ENCODE measurements at places on chromosomes 13 and 19.
A peak's percentile ranks its signal among the peaks of the same experiment; 100 is the strongest.

DNA sequence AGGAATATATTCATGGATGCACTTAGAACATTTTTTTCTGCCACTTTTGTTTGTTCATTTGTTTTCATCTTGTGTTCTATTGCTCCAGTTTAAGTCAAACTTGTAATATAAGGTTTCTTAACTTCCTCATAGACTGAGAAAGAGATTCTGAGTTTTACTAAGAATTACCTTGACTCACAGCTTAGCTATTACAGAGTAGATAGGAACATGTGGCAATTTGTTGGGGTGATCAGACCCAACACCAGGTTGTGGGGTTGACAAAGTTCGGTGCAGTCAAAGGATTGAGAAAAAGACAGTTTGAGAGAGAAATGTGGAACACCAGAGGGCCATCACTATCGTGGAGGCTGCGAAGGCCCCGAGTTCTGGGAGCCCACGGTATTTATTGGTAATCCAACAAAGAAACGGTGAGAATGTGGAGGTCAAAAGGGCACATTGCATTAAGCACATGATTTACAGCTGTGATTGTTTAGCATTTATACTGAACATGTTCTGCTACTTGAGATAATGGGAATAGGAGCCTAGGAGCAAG, 2526.0 kb downstream of the PCDH9 start:
- no peak for DNase-seq

DNA sequence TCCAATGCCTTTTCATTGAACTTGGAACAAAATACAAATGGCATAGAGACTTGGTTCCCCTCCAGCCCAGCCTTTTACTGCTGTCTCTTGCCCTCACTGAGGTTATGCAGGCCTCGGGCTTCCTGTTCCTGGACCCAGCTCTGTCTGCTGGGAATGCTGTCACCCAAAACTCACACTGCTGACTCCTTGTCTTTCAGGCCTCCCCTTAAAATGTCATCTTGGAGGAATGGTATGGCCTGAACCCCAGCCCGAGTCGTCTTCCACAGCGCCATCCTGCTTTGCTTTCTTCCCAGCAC, 9.7 kb upstream of the ANKRD10 start:
- DNase-seq = no peak

DNA sequence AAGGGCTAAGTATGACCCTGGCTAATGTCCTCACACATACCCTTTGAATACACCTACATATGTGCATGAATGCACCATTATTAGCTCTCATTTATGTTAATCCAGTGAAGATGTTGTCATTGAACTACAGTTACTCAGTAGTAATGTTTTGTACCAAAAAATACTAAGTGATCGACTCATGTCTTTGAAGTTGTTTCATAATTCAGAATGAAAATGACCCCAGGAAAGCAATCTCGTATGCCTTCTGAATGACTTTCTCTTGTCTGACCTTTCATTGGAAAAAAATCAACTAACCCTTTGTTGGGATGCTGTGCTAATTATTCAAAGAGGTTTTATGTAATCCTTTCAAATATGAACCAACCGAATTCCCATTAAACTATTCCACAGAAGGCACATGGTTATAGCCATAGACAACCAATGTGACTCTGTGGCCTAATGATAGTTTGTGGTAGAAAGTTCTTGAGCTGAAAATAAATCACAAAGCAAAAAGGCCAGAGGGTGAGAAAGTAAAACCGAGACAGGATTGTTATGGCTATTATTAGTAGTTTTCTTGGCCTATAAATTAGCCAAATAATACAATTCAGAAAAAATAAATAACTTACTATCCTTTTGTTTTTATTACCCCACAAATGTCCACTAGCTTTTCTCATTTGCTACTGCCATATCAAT, 86.8 kb upstream of the STARD13 start:
- DNase-seq = no peak

GRCh38 chr19:1287354-1288225, 1.9 kb downstream of the EFNA2 start:
- no peak for DNase-seq

GRCh38 chr13:46232281-46232680, 20.6 kb downstream of the LRRC63 start:
- no peak for DNase-seq

GRCh38 chr19:58108546-58108817, 10.5 kb upstream of the ZSCAN18 start:
- no peak for DNase-seq

DNA sequence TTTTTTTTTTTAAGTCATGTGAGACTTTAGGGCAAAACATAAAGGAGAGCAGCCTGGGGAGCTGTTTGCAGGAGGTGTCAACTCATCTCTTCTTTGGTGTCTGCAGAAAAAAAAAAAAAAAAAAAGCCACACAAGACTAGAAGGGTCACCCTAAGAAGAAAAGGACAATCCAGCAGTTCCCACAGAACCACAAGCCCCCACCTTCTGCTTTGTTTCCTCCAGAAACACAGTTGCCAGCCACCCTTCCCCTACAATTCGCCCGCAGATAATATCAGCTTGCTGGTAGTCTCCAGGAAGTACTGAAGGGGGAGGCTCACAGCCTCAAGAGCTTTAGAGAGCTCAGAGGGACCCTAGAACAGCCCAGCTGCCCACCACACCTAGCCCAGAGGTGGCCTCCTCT, 22.3 kb upstream of the ZBTB7A start:
- no peak for DNase-seq

- no peak for DNase-seq
These were observed 106.5 kb upstream of the OXGR1 start for GRCh38 chr13:97100821-97101220.

GRCh38 chr13:87923753-87924152, 252.6 kb downstream of the SLITRK5 start:
- no peak for DNase-seq

DNA sequence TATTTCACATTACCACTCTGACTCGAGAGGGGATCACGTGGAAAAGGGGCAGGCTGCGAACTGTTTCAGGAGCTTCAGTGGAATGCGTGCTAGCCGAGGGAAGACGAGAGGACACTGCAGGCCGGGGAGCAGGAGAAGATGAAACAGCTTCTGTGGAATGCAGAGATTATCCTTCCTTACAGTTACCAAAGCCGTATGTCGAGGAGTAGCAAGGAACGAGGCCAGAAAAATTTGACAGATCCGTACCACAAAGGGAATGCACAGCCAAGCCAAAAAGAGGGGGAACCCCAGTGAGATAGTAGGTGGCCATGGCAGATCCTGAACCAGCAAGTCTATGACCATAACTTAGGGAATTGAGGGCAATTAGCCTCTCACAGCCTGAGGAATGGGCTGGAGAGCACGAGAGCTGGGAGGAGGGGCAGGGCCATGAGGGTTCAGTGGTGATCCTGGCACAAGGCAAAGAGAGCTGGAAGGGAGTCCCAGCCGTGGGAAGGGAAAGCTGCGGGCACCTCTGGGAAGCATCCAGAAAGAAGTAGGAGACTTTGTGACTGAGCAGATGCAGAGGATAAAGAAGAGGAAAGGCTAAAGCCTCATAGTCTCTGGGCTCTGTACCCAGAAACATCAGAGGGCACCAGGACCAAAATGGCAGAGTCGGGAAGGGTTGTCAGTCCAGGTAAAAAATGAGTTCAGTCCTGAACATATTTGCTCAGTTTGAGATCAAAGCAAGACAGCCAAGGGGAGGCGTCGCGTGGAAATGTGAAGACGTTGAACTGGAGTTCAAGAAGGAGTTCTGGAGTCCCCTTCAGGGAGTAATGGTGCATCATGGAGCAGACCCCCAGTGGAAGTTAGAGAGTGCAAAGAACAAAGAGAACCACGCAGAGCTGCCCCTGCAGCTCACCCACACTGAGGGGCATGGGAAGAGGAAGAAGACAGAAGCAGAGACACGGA, 5.1 kb downstream of the COL4A1 start:
- DNase-seq = no peak

- no peak for DNase-seq
These were observed 24.2 kb downstream of the SH3GL1 start for GRCh38 chr19:4376028-4376670.

- DNase-seq = peak; percentile 20
These were observed 87.4 kb upstream of the UBL3 start for GRCh38 chr13:29937841-29938240.

GRCh38 chr19:30119180-30119908, 177.3 kb downstream of the URI1 start:
- DNase-seq = no peak

DNA sequence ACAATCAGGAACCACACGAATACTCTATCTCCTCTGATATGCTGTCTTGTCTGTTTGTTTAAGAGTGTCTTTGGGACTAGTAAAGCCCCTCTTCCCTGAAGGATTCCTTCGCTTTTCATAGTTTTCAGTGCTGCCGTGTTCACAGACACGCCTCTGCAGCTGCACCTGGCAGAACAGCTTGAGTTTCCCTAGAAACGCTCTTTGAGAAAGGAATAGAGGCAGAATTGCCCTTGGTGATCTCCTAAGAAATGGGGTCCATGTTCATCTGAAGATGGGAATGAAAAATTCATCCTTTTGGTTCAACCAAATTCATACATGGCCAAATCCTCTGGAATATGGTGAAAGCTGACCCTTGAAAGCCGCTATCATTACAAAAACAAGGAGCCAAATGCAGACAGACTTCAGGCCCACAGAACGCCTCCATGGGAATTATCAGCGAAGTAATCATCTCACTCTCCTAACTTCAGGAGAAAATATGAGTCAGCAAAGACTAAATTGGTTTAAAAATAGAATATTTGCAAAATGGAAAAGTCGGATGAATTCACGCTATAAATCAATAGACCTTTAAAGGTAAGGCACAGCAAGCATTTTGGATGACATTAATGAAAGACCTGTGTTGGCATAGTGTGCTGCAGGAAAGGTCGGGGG, 5.5 kb downstream of the SACS start:
- DNase-seq = no peak

DNA sequence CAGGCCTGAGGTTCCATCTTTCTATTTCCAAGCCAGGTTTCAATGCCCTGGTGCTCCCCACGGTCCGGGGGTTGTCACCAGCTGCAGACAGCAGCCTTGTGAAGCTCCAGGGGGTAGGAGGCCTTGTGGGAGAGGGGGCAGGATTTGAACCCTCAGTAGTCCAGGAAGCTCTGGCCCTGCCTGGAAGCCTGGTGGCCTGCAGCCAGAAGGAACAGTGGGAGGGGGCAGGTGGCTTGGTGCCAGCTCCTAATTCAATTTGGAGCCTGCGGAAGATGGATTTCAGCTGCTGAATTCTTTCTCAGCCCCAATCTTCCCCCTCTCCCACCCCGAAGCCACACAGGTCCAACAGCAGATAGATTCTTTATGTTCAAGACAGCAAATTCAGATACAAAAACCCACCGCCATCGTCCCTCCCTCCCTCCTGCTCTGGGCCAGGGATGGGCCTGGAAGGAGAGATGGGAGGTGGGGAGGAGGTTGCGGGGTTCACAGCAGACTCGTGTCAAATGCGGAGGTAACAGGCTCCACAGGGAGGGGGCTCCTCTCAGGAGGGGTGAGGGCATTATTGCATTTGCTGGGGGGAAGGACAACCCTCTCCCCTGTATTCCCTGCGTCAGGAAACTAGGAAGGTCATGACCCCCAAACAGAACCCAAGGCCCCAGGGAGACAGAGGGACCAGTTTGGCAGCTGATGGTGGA, 2.4 kb upstream of the PTGER1 start:
- DNase-seq = no peak

Measured in activated CD4-positive, alpha-beta T cell treated with anti-CD3 and anti-CD28 coated beads for 1 hour (primary cell).